Colonic mucosa (tissue), 4 donors: ENCODE measurements at places on chromosomes 2 and 18. TPM values are rescaled to one million over a fixed set of nuclear protein-coding genes. Genes with fewer than 3 reads are reported as not detected.

GRCh38 chr2:206555721-206556120 lies 86.6 kb upstream of the FAM237A start:
- no peak for DNase-seq
- no peak overlapping the region for H3K27ac ChIP-seq
- H3K36me3 ChIP-seq = no peaks in the 10 kb centered on the region

DNA sequence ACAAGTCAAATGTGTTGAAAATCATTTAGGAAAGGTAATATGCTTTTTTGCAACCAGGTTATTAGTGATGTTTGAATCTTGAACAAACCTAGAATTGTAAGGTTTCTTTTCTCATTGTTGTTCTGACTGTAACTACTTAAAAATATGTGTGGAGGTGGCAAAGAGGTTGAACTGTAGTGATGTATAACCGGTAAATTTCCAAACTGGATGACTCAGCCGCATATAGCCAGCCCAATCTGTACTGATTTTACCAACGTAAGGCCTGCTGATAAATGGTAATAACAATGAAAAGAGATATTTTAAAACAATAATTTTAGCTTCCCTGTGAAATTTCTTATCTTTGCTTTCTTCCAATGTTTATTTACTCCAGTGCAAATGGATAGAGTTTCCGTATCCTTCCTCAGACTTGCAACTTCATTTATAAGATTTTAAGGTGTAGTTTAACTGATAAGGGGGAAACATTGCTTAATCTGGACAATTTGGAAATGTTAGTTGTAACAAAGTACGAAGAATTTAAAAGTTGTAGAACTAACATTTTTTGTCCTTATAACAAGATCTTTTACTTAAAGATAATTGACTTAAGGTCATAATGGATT lies 1170.4 kb upstream of the ZEB2 start:
- H3K4me1 ChIP-seq = no peaks in the 10 kb centered on the region
- H3K4me3 ChIP-seq = no peak overlapping the region
- H3K27ac ChIP-seq = no peak overlapping the region
- H3K36me3 ChIP-seq = no peaks in the 10 kb centered on the region
- no peaks in the 10 kb centered on the region for H3K27me3 ChIP-seq
- DNase-seq = no peak

The E2F6 gene
- total RNA-seq = 6.6 TPM

GRCh38 chr2:26325851-26326250 lies 20.1 kb upstream of the SELENOI start:
- H3K27ac ChIP-seq = no peak overlapping the region
- no peak overlapping the region for H3K4me3 ChIP-seq
- no peaks in the 10 kb centered on the region for H3K27me3 ChIP-seq
- H3K4me1 ChIP-seq = no peaks in the 10 kb centered on the region
- no peak for DNase-seq
